ENCODE measurements at places on chromosomes 3 and 15.

DNA sequence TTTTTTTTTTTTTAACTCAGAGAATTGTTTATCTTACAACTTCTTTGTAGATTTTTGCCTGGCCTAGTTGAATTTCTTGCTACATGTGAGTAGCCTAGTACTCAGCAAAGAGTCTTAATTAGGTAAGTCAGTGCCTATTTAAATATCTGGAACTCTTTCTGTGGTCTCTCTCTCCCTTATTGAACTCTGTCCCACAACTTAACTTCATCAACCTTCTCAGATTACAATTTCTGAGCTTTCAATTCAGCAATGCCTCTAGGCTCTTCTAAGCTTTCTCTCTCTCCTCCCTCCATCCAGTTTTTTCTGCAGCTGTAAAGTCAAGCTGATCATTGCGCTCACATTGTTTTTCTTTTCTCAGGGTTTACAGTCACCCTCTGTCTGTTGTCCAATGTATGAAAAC lies 517.6 kb upstream of the ROBO1 start:
- no peak for DNase-seq

DNA sequence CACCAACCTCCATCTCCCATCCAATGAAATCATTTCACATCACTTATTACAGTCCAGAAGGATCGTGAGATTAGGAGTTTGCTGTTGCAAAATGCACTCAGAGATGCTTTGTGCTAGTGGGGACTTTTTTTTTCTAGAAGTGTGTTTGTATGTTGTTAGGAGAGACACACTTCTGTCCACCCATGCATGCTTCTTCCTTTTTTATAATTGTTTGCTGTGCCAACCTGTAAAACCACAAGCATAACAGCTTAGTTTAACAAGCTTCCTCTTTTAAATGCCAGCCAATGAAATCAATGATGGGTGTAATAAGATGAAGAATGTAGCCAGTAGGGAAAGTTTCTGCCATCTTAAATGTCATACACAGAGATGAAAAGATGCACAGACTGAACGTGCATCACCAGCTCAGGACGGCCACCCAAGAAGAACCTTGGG lies 305.6 kb upstream of the STT3B start:
- no peak for DNase-seq

GRCh38 chr3:187454085-187454815 lies 86.1 kb downstream of the RTP4 start:
- no peak for DNase-seq

GRCh38 chr15:72604794-72605193 lies 49.7 kb upstream of the GOLGA6B start:
- DNase-seq = no peak

DNA sequence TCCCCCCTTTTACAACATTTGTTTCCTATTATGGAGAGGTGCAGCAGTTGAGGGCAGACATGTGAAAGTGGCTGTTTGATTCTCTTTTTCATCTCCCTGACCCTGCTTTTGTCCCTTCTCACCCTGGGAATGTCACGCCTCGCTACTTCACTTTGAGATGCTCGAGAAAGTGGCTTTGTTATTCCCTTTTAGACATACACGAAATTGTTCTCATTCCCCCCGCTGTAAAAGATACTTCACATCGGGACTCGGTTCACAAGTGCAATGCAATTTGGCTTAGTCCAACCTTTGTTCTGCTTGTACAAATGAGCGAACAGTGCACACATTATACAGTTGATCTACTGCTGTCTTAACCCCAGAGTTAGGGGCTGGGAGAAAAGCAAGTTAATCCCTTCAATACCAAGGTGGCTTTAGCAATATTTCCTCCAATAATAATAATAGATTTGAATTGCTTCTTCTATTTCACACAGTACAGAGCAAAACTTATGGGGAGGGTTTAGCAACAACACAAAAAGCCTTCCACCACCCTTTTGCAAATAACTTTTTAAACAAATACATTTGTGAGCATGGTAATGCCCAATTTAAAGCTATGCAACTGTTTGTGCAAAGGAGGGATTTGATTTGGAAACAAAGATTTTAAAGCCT lies 5.7 kb upstream of the FOXB1 start:
- DNase-seq = no peak

- no peak for DNase-seq
Observed at GRCh38 chr3:58157700-58158099, 53.1 kb downstream of the DNASE1L3 start.

DNA sequence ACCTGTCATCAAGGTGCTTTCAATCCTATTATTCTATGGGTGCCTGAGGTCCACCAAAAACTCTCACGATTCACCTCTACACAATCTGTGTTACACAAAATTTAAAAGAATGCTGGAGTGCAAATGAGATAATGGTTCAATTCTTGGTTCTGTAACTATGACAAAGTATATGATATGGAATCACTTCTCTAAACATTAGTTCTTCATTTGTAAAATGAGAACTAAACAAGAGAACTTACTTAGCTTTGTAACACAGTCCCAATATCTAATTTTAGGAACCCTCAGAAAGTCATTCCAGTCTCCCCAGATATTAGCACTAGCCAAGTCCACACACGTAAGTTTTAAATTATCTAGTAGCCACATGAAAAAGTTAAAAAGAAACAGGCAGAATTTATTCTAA lies 111.5 kb downstream of the TBL1XR1 start:
- no peak for DNase-seq

- no peak for DNase-seq
Observed at GRCh38 chr15:47437491-47437890, 279.8 kb upstream of the SEMA6D start.

- DNase-seq = no peak
Observed at GRCh38 chr3:89059211-89059925, 48.1 kb upstream of the EPHA3 start.

DNA sequence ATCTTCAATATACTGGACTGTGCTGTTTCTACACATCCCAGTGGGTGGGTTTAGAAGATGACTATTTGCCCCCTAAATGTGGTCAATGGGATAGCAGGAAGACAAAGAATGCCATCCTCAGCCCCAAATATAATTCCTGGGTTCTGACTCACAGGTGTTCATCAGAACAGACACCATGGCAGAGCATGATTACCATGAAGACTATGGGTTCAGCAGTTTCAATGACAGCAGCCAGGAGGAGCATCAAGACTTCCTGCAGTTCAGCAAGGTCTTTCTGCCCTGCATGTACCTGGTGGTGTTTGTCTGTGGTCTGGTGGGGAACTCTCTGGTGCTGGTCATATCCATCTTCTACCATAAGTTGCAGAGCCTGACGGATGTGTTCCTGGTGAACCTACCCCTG lies 3.0 kb downstream of the CXCR6 start:
- no peak for DNase-seq

DNA sequence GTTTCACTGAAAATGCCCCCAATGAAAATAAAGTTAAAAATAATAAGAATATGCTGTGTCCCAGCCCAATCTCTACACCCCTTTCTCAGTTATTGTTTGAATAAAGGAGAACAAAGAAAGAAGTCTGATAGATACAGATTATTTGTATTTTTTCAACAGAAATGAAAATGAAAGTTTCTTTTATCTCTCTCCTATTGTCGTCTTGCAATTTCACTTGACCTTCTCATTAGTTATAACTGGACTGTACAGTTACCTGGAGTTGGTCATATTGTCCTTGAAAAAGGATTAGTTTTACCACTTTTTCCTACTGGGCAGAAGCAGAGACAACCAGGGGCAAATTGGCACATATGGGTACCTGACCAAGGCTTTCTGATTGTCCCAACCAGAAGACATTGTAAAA lies 440.0 kb downstream of the PDCD6IP start:
- no peak for DNase-seq

GRCh38 chr3:11808231-11808630 lies 38.5 kb downstream of the TAMM41 start:
- DNase-seq = no peak

DNA sequence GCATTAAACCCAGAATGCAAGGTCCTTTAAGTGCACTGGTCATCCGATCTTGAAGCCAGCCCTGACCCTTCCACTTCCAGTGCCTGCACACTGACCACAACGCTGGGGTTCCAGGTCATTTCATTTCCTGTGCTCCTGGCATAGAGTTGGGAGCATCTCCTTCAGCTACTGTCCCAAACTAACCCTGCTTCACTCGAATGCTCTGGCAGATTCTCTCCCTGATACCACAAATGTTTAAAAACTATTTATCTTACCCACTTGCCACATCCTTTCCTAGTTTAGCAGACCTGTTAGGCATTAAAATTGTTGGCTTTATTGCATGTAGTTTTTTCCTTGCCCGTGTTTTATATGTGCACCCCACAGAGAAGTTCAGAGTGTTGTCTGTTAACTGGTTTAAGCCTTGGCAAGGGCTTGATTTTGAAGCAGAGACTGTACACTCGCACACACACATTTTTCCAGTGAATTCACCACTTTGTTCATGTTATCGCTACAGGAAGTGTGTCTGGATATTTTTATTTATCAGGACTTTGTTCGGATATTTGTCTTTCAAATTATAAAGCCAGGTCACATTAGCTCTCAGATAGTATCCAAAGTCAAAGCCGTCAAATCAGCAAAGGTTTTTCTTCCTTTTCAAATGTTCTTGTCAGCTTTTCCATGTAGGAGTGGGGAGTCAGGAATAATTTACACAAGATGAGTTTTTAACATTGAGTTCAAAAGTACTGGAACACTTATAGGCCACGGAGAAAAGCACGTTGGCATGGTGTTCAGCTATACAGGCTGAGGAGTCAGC lies 77.3 kb downstream of the ABI3BP start:
- DNase-seq = no peak

DNA sequence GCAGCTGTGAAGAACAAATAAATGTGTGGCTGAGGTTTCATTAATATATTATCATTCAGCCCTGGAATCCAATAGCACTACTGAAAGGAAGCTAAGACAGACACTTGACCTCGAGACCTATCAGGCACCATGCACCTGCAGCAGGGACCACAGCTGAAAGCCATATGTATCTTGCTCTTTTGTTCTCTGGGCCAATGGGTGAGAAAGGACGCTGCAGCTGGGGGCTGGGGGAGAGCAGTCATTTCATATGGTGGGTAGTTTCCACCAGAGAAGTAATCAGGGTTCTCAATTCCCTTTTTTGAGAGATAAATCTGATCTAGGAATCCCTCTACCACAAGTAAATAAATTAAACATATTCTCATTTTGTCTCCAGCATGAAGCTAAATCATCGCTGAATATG lies 225.6 kb upstream of the STRIT1 start:
- no peak for DNase-seq

DNA sequence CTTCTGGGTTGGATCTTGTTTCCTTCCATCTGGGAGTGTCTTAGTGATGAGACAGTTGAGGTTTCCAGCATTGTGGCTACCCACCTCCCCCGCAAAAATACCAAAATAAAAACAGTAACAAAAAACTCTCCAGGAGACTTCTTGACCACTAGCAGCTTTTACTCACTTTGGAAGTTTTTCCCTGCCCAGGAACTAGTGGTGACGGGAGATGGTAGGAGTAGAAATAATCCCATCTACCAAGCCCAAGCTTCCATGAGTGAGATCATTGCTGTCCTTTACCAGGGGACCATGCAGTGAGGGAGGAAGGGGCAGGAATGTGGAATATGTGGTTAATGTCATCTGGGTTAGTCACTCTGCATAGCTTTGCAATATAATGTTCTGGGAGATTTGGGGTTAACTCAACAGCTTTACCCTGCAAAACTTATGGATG lies 187.7 kb downstream of the ITPR1 start:
- DNase-seq = no peak

DNA sequence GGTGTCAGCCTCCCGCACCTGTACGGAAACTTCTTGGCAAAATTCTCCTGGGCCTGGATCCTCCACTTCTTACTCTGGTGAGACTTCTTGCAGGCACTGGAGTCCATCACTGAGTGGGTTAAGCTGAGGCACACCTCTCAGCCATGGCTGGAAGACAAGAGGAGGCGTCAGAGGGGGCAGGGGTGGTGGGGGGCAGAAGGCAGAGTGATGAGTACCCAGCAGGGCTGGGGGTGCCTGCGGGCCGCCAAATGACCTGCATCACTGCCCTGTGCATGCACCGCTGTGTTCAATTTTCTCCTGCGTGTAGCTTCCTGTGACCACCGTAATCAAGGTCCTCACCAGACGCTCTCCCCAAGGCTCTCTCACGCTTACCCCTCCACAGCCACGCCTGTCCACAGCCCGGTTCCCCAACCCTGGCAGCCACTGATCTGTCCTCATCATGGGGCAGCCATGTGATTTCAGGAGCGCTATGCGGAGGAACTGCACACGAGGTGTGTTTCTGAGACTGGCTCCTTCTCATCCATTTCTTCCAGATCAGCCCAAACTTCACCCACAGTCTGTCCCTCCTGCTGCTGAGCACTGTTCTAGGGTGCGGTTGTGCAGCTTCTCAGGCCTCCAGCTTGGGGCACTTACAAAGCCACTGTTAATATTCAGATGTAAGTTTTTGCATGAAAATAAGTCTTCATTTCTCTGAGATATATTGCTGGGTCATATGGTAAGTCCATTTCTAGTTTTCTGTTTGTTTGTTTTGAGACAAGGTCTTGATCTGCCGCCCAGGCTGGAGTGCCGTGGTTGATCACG lies 5.2 kb downstream of the C3orf22 start:
- no peak for DNase-seq

GRCh38 chr15:27741226-27741860 lies 357.8 kb downstream of the OCA2 start:
- DNase-seq = no peak

- DNase-seq = no peak
Observed at GRCh38 chr3:47714606-47715005, 67.1 kb downstream of the SMARCC1 start.

GRCh38 chr3:71064291-71064955 lies 519.1 kb downstream of the FOXP1 start:
- peak; percentile 42 for DNase-seq

- peak; percentile 35 for DNase-seq
Observed at GRCh38 chr15:79184465-79184892, 93.9 kb upstream of the RASGRF1 start.

- no peak for DNase-seq
Observed at GRCh38 chr15:81014446-81015093, 13.8 kb downstream of the TLNRD1 start.

- DNase-seq = no peak
Observed at GRCh38 chr3:33221241-33221640, 2.6 kb upstream of the SUSD5 start.

Data from T-helper 2 cell (primary cell).